Stimulated activated CD8-positive, alpha-beta memory T cell treated with anti-CD3 and anti-CD28 coated beads, Interleukin-7, amount 100 ng/mL, for 48 hours (primary cell): ENCODE measurements at places on chromosomes 2 and 18.

DNA sequence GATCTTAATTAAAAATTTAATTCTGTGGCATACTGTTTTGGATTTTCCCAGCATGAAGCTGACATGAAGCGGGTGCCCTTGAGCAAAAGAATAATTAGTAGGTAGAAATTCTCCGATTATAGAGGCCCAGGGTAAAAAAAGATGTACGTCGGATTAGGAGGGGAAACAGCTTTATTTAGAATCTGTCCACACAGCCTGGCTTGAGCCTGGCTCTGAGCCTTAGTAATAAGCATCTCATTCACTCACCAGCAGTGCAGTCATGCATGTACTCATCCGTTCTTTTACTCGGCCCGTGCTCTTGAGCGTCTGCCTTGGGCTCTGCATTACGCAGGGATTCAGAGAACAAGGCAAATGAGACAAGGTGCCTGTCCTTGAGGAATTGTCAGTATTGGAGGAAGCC, 219.3 kb downstream of the AGAP1 start:
- no peak for DNase-seq

DNA sequence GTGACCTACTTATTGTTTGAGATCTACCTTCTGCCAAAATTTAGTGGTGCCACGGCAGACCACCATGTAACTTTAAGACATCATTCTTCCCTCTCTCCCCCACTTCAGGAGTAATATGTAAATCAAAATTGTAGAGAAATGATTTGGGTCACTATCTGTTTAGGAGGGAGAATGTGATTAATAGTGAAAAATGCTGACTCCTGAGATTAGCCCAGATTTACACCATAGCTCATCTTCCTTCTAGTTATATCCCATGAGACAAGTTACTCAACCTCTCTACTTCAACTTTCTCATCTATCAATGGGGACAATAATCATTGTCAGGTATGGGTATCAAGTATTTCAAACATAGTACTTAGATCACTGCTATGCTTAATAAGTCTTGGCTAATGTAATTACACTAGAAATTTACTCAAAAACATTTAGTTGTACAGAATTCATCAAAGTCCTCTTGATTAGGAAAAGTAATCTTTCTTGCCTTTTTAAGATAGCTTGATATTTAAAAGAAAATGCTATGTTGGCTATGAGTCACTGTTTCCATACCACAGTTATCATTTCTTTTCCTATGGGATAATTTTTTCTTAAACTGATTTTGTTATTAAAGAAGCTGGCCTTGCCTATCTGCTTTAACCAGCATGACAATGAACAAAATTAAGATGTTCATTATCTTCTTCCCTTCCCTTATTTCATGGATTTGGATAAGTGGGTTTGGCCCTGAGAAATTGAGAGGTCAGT, 1038.9 kb upstream of the ZEB2 start:
- DNase-seq = no peak

DNA sequence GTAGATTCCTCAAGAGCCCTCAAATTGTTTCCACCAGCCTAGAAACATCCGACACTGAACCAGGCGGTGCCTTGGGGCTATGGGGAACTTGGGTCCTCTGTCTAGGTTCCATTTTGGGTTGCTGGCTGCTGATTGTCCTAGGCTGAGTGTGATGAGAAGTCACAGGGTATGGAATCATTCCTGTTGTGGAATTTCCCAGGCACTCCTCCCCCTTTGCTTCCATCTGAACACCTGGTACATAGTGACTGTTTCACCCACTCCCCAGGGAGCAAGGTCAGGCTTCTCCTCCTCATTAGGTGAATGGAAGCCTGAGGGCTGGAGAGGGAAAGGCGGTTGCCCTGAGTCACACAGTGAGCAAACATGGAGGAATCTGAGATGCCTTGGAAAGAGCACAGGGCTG, 4.5 kb downstream of the KIF3C start:
- no peak for DNase-seq

DNA sequence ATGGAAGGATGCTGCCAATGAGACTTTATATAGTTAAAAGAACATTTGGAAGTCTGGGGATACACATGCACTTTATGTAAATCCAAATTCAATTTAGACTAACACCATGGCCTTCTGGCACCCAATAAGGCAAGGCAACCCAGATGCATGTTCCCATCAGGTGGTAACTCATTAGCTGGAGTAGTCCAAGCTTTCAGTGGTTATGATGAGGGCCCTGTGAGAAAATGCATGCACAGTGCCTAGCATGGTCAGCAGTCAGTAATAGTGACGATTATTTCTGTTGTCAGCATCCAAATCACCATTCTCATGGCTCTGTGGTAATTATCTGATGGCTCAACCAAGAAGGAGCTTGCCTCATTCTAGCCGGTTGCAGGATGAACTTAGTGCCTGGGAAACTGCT, 70.3 kb upstream of the CTLA4 start:
- no peak for DNase-seq

DNA sequence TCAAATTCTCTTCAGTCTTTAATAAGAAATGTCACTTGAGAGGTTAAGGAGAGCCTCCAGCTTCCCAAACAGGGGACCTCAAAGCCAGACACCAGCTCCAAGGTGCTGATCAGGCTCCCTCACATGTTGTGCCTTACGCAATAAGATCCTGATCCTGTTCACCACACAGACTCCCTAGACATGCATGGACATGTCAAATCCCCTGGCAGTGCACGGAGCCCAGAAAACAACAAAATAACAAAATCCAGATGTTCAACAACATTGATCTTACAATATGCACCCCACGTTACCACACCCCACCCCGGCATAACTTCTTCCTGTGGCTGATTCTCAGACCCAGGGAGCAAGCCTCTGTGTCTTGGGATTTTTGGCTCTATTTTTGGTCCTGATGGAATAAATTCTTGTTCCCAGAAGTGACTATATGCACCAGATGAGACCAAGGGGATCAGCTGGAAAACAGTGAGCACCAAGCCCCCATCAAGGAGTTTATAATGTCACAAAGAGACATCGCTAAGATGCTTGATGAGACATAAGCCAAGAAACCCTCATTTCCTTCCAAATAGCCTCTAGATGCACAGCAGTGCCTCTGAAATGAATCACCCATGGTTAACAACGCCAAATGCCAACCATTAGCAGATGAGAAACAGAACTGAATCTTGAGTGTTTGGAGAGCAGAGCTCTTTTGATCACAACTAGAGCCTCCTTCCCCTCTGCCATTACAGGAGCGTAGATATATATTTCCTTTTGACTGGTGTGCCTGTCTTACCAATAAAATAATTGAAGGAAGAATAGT, 198.2 kb downstream of the PRKCE start:
- no peak for DNase-seq

- DNase-seq = no peak
Observed at GRCh38 chr2:105085525-105085924, 47.7 kb downstream of the MRPS9 start.

GRCh38 chr2:238943338-238944067, 95.6 kb downstream of the TWIST2 start:
- DNase-seq = no peak
